Activated CD4-positive, CD25-positive, alpha-beta regulatory T cell treated with anti-CD3 and anti-CD28 coated beads, Interleukin-2, amount 50 U/mL, for 72 hours (primary cell): ENCODE measurements at places on chromosomes 16 and 17.
A peak's percentile ranks its signal among the peaks of the same experiment; 100 is the strongest.

DNA sequence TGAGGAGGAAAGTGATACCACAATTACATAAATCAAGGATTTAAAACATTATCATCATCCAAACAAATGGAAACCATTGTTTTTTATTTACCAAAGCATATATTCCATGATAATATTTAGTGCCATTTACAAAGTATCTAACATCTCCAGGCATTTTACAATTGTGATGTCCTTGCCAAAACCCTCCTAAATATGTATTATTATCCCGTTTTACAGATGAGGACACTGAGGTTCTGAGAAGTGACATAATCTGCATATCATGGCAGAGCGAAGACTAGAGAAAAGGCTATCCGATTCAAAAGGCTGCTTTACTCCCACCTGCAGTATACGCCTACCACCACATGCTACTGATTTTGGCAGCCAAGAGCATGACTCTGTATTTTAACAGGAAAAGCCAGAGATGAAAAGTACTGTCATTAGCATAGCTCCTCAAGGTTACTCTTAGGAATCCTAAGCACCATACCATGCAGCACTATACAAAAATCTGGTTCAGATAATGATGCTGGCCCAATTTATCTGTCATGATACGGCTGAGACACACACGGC is 301.4 kb downstream of the CA10 start:
- no peak for DNase-seq

DNA sequence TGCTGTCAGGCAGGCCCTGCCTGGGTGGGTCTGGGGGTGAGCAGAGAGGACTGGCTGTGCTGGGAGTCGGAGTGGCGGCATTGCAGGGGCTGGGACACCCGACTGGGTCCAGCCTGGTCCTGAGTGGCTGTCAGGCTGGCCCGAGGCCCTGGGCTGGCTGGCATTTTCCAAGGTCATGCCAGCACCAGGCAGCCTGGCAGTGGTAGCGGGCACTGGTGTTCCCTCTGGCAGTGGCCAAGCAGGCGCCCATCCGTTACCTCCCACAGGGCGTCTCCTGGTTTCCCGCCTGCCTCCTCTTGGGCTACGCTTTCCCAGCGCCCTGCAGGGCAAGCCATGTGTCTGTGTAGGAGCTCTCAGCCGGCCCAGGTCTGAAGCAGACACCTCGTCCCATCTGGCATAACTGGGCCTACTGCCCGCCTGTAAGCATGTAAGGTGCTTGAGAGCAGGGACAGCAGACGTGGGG is 5.7 kb upstream of the PKMYT1 start:
- DNase-seq = no peak

DNA sequence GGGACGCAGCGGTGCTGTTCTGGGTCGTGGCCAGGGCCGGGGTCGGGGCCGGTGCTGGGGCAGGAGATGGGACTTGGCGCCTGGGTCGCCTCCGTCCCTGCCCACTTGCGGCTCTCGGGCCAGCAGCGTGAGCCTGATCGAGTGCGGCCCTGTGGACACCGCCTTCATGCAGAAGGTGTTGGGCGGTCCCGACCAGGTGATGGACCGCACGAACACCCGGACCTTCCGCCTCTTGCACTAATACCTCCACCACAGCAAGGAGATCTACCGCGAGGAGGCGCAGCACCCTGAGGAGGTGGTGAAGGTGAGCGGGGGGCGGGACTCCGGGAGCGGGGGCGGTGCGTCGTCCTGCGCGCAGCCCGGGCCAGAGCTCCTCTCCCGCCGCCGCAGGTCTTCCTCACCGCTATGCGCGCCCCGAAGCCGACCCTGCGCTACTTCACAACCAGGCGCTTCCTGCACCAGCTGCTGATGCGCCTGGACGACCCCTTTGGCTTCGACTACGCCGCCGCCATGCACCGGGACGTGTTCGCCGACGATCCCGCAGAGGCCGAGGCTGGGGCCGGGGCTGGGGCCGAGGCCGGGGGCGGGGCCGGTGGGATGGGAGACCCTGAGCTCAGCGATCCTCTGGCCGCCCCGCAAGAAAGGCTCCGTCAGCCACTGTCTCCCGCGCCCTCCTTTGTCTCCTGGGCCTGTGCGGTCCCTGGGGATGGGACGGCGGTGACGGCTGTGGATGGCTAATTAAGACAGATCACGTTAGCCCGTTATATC is 4.5 kb upstream of the HSD17B1 start:
- peak; percentile 76 for DNase-seq

DNA sequence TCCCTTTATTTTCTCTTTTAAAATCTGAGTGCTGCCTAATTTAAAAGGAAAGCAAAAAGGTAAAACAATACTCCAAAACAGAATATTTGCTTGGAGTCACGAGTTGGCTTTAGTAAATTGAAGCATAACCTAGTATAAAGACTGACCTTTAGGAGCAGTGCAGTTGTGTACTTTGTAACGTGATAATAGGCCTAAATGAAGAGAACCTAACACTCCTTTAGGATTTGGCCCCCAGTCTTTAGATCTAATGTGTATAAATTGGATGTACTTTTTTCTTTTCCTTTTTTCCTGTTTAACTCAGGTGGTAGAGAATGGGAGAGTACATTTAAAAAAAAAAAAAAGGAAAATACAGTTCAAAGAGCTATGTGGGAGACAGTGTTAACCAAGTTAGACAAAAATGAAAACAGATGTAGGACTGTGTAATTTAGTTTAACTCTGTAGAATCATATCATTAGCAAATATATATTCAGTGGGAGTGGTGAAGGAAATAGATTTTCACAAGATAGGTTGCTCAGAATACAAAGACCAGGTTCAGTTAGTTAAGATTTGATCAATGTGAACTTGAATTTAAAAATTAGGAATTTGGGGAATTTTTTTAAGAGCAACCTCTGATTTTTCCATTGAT is 16.8 kb downstream of the CPD start:
- no peak for DNase-seq

DNA sequence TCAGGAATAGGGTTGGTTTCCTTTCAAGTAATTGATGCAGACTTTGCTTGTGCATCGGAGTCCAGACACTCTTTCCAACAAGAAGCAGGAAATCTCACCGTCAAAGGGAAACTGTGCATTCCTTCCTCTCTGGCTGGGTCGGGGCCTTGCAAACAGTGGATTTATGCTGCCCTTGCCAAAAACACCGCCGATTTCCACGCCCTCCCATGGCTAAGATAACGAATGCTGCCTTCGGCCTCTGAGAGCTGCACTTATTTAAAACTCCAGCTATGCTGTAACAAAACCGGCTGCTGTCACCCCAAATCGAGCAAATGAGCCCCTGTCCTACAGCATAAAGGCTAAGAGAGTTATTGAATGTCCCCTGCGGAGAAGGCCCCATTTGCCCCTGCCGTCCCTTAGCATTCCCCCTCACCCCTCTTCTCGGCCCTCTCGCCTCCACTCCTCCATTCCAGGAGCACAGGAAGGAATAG is 275.5 kb upstream of the IRX5 start:
- DNase-seq = no peak

- DNase-seq = no peak
Observed at GRCh38 chr17:31834448-31834847, 24.6 kb downstream of the COPRS start.

GRCh38 chr16:4249530-4250308 is 7.8 kb upstream of the SRL start:
- DNase-seq = no peak

GRCh38 chr16:3188925-3189825 is 1.2 kb downstream of the OR1F1 start:
- DNase-seq = peak; percentile 55

- DNase-seq = peak; percentile 64
Observed at GRCh38 chr17:21098934-21099689, 27.7 kb upstream of the DHRS7B start.

GRCh38 chr17:33049781-33050414 is 58.3 kb downstream of the SPACA3 start:
- peak; percentile 44 for DNase-seq

- DNase-seq = no peak
Observed at GRCh38 chr17:28127196-28127595, 84.7 kb downstream of the NLK start.

GRCh38 chr17:61476476-61477203 is 24.4 kb downstream of the TBX4 start:
- no peak for DNase-seq

- DNase-seq = no peak
Observed at GRCh38 chr17:77286641-77287431, 146.1 kb downstream of the SEC14L1 start.

DNA sequence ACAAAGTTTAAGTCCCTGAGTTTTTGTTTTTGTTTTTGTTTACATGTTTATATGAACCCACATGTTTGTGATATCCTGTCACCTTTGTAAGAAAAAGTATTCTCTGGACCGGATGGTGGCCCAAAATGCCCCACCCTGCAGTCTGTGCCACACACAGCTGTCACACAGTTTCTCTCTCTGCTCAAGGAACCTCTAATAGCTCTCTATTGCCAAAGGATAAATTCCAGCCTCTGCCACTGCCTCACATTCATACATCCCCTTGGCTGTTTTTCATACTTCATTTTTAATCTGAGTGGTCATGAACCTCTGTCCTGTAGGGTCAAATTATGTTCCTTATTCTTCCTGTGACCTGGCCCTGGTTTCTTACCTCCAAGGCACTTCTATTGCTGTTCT is 520.3 kb upstream of the CDH5 start:
- no peak for DNase-seq

DNA sequence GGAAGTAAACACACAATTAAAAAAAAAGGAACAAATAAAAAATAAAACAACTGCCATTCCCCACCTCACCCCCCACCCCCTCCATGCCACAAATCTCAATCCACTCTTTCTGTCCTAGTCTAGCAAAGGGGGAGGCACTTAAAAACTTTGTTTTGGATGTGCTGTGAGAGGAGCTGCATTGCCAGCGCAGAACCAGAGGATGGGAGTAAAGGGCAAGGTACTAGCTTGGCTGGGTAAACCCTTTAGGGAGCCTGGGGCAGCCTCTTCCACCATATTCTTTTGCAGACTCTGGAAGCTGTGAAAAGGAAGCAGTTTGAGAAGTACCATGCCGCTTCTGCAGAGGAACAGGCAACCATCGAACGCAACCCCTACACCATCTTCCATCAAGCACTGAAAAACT is 1.4 kb downstream of the MRPS7 start:
- no peak for DNase-seq

- no peak for DNase-seq
Observed at GRCh38 chr16:27838536-27839175, 224.9 kb downstream of the GSG1L start.

DNA sequence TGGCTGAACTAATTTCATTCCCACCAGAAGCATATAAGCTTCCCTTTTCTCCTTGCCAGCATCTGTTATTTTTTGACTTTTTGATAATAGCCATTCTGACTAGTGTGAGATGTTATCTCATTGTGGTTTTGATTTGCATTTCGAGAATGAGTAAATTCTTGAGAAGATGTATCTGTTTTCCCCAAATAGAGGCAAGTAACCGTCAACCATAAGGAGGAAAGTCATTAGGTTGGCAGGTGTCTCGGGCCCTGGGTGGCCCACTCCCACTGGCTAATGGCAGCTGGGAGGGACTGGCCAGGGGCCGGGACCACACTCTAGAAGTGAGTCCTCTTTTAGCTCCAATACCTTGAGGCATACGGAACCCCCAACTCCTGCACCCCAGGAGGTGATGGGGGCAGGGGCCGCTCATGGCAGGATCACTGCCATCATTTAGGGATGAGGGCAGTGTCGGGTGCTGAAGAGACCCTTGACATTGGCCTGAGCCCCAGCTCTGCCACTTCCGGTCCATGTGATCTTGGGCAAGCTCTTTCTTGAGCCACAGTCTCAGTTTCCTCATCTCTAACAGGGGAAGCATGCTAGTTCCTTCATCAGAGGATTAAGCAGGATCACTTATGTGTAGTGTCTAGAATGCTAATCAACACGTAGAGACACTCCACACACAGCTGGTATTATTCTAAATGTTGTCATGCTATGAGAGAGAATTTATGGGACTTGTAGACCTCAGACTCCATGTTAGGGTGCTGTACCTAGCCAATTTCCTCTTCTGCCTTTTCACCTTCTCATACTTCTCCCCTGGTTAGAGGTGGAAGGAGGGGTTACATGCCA is 44.3 kb downstream of the RGS9 start:
- DNase-seq = peak; percentile 44

DNA sequence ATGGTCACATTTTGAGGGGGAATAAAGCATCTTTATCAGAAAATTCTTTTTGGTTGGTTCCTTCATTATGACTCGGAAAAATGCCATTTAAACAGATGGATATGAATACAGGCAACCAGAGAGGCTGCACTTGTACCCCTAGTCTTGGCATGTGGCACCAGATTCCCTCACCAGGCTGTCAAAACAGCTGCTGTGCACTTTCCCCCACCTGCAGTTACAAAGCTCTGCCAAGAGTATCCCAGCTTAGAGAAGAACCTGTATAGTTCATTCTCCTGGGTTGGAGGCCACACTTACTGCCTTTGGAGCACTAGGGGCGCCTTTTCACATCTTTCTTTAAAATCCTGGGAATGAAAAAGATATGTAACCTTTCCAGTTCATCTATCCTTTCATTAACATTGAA is 190.3 kb downstream of the KIF2B start:
- no peak for DNase-seq

GRCh38 chr16:84751241-84751640 is 51.4 kb downstream of the USP10 start:
- DNase-seq = no peak

DNA sequence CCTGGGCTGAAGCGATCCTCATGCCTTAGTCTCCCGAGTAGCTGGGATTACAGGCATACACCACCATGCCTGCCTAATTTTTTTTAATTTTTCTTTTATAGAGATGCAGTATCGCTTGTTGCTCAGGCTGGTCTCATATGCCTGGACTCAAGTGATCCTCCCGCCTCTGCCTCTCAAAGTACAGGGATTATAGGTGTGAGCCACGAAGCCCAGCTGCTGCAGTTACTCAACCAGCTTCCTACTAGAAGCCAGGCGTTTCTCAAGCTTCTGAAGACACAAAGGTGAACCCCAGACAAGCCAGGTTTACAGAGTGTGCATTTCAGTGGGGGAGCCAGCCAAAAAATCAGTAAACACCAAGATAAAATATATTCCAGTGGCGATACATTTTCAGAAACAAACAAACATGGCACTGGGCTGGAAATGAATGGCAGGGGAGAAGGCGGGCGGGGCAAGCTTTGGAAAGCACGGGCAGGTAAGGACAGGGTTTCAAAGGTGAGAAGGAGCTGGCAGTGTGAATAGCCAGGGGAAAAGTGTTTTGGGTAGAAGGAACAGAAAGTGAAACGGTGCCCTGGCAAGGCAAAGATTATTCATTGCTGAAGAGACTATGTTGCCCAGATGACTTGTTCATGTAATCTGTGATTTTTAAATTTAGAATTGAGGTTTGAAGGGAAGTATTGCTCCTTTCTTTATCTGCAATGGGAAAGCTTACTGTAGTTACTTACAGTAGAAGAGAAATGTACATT is 471.1 kb downstream of the WWOX start:
- no peak for DNase-seq
